Activated CD4-positive, alpha-beta T cell treated with anti-CD3 and anti-CD28 coated beads, Interleukin-2, Interleukin-6, amounts not matched to agents 100 ng/mL and 50 ng/mL, durations not matched to agents 16 hours and 8 hours (primary cell): ENCODE measurements at places on chromosomes 5 and 9.

DNA sequence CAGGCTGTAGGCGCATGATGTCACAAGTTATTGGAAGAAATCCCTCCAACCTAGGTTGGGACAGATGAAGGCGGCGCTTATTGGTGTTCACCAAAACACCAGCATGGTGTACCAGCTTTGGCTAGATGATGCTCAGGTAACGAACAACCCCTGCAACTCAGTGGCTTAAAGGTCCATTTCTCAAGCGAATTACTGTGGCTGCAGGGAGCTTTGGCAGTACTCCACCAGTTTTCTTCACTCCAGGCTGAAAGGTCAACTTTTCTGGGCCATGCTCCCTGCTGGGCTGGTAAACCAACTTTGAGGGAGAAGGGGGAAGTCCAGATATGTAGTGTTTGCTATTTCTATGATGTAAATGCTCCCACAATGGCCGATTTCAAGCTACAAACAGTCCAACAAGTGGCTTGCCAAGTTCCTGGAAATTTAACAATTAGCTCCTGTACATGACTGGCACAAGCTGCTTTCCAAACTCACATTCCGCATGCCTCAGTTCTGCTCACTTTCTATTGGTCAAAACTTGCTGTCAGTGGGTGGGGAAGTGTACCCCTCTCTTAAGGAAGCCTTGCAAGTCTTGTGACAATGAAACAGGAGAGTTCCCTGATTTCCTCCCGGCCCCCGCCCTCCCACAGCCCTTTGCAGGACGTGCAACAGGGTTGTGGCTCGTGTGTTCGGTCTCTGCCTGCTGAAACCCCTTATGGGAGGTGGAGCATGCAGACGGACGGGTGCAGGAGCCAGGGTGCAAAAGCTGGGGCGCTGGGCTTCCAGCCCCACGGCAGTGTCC is 588 bp upstream of the ZBED3 start:
- no peak for DNase-seq

- no peak for DNase-seq
Measured at GRCh38 chr9:13790055-13790454, 510.6 kb upstream of the MPDZ start.

DNA sequence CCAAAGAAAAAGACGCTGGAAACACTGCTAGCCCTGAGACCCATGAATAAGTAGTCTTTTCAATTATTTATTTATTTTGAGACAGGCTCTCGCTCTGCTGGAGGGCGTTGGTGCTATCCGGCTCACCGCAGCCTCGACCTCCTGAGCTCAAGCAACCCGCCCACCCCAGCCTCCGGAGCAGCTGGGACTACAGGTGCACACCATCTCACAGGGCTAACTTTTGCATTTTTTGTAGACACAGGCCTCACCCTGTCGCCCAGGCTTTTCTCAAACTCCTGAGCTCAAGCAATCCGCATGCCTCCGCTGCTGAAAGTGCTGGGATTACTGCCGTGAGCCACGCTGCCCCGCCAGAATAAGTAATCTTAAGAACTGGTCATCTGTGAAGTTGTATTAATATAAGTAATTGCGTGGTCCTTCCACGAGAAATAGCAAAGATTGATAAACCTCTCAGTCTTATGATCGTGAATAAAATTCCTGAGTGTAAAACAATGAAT is 1.6 kb downstream of the ANXA2R start:
- peak; percentile 42 for DNase-seq

GRCh38 chr5:98997000-98997399 is 68.2 kb upstream of the CHD1 start:
- DNase-seq: no peak

GRCh38 chr5:78639791-78640190 is 8.8 kb downstream of the LHFPL2 start:
- DNase-seq: no peak

- DNase-seq: no peak
Measured at GRCh38 chr5:174583071-174583470, 141.3 kb upstream of the MSX2 start.

- peak; percentile 38 for DNase-seq
Measured at GRCh38 chr5:131262953-131263541, 806 bp upstream of the CDC42SE2 start.

DNA sequence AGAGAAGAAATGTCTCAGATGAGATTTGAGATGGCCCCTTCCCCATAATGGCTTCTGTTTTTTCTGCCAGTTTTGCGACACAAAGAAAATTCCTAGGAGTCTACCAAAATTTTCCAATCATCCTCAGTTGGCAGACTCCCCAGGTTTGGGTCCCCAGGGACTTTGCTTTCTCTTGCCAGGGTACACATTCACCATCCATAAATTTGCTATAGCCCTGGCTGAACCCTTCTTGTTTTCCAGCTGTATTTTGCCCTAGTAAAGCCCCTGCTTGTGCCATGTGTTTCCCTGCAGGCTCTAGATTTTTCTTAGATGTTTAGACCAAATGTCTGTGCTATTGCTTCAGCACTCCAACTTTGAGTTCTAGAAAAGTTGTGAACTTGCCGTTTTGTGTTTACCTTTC is 283.2 kb downstream of the ANXA1 start:
- no peak for DNase-seq

DNA sequence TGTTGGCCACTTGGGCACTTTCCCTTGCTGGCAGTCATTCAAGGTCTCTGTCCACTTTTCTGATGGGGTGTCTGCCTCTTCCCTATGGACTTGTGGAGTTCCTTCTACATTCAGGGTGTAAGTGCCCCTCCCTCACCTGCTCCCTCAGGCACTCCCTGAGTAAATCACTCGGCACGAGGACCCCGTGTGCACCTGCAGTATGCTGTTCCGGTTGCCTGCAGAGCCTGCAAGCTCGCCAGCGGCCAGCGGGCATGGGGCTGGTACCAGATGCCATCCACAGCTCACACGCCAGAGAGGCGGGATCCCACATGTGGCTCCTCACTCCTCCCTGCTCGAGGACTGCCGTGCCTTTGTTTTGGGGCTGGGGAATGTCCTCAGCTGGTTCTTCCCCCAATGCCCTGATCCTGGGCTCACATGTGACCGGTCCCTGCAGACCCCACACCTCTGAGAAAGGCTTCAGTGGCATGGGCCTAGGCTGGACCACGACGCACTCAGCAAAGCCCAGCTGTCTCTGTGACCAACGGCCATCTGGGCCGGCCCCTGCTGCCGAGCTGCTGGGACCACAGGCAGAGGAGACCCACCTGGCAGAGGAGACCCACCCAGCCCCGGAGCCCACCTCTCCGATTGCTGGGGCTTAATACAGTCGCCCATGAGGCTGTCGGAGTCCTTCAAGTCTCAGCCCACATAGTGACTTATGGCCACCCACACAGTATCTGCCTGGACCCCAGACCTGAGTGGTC is 46.1 kb upstream of the CLPTM1L start:
- no peak for DNase-seq

GRCh38 chr9:75891277-75891741 is 836 bp downstream of the PCSK5 start:
- DNase-seq: peak; percentile 8

DNA sequence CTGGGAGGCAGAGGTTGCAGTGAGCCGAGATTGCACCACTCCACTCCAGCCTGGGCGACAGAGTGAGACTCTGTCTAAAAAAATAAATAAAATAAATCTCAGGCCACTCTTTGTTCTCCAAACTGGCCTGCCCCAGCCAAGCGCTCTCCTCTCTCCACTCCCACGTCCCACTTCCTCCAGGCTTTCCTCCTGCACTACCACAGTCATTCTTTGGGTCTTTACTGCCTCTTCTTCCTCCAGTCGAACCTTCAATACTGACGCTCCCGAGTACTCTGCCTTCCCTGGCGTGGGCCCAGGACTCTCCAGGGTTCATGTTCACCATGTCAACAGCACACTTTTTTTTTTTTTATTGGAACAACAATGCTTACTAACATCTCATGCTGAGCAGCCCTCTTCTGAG is 23.9 kb downstream of the RNF130 start:
- no peak for DNase-seq

GRCh38 chr9:99860266-99860665 is 38.6 kb downstream of the NR4A3 start:
- no peak for DNase-seq

- no peak for DNase-seq
Measured at GRCh38 chr9:129983891-129984290, 59.1 kb downstream of the FNBP1 start.

GRCh38 chr9:68927165-68927564 is 86.7 kb downstream of the PRKACG start:
- DNase-seq: no peak

GRCh38 chr9:95641586-95641985 is 124.8 kb upstream of the PTCH1 start:
- no peak for DNase-seq
